ENCODE measurements at places on chromosomes 5 and 9.

DNA sequence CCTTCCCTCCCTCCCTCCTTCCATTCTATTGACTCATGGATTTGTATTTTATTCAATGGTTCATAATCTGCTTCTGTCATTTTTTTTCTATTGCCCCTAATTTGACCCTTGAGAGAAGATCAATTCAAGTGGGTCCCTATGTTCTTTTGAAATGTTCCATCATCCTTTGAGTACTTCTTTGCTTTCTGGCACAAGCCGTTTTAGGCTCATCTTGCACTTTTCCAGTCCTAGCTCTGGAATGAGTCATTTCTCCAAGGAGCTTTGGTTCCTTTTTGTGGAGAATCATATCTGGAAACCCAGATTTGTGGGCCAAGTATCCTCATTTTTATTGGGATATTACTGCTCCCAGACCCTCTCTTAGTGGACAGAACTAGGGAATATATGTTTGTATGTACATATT, 126.8 kb upstream of the PTPN3 start:
- DNase-seq, result no peak

- peak; percentile 11 for DNase-seq
These were observed 47.9 kb downstream of the COL5A1 start for GRCh38 chr9:134689321-134690181.

GRCh38 chr5:16666130-16666882, 49.5 kb upstream of the RETREG1 start:
- DNase-seq, result no peak

- no peak for DNase-seq
These were observed 41.1 kb upstream of the PLPP6 start for GRCh38 chr9:4620881-4621555.

GRCh38 chr5:126015235-126016181, 407.7 kb upstream of the GRAMD2B start:
- no peak for DNase-seq

DNA sequence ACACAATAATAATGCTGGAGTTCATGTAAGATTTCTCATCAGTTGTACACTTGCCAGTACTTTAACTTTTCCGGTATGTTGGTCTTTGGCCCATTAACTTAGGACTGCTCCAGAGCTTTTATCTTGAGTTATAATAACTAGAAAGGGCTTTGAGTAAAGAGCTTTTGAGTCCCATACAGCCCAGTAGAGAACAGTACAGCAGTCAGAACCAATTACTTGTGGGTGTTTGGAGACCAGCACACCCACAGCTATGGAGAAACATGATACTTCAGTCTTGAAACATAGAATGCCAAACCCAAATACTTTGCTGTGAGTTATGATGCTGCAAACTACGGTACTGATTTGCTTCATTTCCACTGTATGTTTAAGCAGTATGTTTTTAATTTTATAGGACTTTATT, 374.3 kb downstream of the CCDC171 start:
- DNase-seq, result no peak

DNA sequence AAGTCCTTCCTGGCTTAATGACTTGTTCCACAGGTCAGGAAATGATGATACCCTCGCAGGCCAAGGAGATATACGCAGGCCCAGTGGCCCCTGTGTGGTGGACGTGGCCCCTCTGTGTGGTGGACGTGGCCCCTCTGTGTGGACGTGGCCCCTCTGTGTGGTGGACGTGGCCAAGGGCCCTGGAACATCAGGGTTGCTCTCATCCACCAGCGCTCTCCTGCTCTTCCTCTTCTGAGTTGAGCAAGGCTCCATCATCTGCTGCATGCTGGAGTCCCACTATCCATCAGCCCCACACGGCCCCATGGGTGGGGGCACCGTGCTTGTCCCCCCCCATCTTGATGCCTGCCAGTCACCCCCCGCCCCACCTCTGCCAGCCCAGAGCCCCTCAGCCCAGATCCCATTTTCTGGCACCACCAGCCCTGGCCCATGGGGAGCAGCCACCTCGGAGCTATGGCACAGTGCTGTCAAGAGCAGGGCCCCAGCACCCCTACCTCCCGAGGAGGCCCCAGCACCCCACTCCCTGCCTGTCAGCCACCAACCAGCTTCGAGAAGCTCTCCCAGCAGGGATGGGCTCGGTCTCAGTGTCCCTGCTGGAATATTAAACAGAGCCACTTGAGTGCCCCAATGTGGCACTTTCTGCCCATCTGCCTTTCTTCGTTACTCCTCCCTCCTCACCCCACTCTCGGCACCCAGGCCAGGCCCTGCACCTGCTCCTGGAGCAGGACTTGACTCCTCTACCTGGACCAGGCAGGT, 8.1 kb downstream of the LRRC14B start:
- no peak for DNase-seq

DNA sequence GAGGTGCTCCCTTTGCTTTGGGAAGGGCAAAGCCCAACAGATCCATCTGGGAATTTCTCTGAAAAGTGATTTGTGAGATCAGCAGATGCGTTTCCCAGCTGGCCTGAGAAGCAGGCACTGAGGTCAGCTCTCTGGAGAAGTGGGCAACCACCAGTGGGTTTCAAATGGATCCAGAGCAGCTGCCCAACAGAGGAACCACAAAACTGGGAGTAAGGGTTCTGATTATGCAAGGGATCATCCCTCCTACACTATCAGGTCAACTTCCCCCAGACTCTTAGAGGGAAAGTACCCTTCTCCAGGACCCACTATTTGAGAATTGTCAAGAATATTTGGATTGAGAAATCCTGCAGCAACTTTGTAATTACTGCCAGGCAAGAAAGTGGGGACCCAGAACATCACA, 21.7 kb downstream of the CCL28 start:
- no peak for DNase-seq

DNA sequence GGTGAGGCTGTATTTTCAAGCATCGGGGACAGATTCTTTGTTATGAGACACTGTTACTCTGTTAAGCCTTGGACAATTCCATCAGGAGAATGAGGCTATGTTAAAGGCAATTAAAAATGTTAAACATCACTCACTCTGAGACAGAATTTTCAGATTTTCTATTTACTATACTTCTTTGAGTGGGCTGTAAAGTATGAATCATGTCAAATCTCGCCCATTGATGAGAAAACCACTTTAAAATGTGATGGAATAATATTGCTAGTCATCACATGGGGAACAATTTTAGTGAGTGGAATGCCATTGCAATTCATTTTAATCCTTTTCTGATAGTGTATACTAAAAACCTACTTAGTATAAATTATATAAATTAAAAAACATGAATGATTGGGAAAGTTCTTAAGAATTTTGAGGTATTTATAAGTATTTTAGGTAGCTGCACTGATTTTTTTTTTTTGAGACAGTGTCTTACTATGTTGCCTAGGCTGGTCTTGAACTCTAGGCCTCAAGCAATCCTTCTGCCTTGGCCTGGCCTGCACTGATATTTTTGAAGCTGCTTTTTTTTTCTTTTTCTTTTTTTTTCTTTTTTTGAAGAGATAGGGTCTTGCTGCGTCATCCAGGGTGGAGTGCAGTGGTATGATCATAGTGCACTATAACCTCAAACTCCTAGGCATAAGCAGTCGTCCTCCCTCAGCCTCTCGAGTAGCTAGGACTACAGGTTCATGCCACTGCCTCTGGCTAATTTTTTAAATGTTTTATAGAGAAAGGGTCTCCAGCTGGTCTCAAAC, 73.2 kb downstream of the KIAA1958 start:
- no peak for DNase-seq

DNA sequence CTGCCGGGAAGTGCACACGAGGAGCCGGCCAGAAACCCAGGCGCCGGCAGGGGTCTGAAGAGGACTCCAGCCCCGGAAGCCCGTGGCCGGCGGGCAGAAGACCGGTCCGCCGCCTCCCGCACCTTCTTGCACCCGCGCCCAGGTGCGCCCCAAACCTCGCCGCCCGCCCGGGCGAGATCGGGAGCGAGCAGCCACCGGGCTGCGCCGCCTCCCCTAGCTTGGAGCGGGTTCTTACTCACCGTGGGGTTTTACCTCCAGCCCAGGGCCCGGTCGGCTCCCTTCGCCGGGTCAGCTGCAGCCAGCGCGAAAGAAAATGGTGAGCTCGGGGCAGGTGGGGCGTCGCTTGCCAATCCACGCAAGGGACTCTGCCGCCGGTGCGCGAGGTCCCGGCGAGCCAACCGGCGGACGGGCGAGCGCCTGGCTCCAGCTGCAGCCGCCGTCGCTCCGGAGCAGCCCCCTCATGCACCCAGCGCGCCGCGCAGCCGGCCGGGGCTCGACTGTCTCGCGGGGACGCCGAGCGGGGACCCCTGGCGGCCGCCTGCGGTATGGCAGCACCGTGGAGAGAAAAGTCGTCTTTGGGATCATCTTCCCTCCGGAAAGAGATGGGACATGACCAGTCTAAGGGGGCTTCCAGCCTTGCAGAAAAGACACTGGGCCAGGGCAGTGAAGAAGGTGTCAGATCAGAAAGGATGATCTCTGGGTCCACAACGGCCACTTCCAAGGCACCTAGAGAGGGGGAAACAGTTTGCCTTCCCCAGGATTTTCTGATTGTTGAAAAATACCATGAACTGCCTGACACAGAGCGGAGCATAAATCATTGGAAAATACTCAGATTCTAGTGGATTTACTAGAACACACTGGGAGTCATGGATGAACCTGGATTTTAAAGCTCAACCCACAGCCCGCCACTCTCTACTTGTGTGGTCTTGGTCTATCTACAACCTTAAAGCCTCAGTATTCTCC, at the start of gene MOB3B:
Gene MOB3B, minus strand, starts transcription at position 499 of the 963 bp plus-strand sequence. CDS start 74,264 bp downstream, outside the sequence.
- peak; percentile 74 for DNase-seq
